ENCODE measurements at places on chromosomes 2 and 18. TPM values are rescaled to one million over a fixed set of nuclear protein-coding genes. Genes with fewer than 3 reads are reported as not detected.
A peak's percentile ranks its signal among the peaks of the same experiment; 100 is the strongest.

GPR17 gene
- not detected for total RNA-seq

BBS5 gene
- 2.9 TPM for total RNA-seq

ABCG5 gene
- not detected for total RNA-seq

GRCh38 chr2:178629463-178629862 lies 149.2 kb downstream of the PLEKHA3 start:
- no peak for DNase-seq

- no peak for DNase-seq
Measured at GRCh38 chr2:157267476-157267875, 10.0 kb downstream of the GALNT5 start.

DNA sequence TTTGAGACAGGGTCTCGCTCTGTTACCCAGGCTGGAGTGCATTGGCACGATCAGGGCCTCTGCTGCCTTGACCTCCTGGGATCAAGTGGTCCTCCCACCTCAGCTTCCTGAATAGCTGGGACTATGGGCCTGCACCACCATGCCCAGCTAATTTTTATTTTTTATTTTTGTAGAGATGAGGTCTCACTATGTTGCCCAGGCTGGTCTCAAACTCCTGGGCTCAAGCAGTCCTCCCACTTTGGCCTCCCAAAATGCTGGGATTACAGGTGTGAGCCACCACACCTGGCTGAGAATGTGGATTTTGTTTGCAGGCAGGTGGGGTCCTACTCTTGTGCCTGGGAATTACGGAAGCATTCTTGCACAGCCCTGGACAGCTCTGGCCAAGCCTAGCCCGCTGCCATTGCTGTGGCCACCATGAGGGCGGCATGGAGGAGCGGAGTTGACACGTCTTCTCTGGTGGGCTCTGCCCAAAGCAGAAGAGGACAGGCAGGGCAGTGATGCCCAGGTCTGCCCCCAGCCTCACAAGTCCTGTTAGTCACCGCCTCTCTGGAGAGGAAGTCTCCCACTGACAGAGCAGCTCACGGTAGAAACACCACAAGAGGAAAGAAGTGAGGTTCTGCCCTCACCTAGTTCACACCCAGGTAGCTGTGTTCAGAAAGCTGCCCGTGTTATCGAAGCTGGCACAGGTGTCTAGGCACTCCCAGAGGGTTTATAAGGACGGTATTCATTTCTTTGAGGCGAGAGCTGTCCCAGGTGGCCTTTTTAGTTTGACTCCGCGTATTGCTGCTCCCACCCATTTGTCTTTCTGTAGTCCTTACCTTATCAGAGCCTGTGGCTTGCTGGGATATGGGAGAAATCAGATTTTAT lies 46.2 kb downstream of the ARMC9 start:
- no peak for DNase-seq

GRCh38 chr18:7133181-7133580 lies 15.6 kb upstream of the LAMA1 start:
- DNase-seq = no peak

- no peak for DNase-seq
Measured at GRCh38 chr2:207497596-207497995, 32.2 kb upstream of the CREB1 start.

DNA sequence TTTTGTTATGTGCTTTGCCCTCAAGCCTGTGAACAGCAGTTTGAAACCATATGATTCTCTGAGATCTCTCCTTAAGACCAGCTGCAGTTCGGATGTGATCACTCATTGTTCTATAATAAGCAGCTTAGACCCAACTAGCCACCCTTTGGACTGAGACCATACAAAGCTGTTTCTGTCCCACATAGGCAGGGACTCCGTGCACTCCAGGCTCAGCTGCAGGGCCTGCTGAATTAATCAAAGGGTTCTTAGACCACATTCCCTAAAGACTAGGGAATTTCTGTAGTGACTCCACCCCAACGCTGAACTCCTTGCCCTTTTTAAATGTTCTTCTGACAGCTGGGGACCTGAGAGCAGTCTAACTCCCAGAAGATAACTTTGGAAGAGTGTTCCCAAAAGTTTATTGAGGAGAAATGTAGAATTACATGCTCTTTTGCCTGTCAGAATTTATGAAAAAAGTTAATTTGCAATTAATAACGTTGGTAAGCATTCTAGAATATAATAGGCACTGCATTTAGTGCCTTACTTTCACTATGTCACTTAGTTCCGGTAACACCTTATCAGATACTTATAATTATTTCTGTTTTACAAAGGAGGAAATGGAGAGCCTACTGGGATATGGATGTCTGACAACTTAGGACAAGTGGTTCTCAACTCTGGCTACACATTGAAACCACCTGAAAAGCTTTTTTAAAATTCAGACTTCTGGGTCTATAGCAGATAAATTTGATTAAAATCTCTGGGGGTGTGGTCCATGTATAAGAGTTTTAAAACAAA lies 42.3 kb downstream of the GULP1 start:
- DNase-seq = no peak

DNA sequence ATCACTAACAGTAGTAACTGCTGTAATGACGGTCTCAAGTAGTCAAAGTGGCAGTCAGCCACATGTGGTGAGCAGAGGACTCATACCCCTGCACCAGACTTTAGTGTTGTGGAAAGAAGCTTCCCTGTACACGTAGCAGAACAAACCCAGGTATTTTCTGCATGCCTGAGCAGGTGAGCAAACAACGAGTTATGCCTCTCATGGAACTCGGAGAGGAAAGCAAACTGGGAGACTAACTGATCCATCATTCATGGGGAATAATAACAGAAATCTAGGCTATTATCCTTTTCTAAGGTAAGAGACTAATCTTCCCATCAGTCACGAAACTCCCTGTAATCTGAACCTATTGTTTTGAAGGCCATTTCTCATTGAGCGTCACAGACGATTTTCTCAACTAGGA lies 1495.2 kb upstream of the NXPH2 start:
- DNase-seq = no peak

GRCh38 chr2:38945911-38946310 lies 56.2 kb downstream of the ARHGEF33 start:
- DNase-seq = no peak

DNA sequence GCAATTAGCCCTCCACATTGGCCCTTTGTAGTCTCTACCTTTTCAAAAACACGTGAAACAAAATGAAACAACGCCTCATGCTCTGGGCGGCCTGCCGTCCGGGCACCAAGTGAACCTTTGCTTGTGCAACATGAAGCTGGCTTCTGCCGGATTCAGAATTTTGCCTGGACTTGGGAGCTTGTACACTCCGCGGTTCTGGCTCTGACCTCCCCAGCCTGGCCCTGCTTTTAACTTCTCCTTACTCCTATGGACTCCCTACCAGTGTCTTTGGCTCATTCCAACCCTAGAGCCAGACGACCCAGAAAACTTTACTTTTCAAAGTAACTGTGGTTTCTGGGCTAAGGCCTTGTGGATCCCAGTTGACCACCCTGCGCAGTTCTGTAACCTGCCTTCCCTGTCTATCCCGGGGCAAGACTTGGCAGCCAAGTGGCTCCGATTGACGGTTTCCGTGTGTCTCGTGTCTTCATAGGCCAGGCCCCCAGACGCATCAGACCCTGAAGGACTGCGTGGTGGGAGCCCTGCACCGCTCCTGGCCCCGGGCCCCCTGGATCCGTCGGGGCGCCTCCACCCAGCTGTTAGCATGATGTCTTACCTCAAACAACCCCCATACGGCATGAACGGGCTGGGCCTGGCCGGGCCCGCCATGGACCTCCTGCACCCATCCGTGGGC lies 1.9 kb downstream of the OTX1 start:
- DNase-seq = no peak

DNA sequence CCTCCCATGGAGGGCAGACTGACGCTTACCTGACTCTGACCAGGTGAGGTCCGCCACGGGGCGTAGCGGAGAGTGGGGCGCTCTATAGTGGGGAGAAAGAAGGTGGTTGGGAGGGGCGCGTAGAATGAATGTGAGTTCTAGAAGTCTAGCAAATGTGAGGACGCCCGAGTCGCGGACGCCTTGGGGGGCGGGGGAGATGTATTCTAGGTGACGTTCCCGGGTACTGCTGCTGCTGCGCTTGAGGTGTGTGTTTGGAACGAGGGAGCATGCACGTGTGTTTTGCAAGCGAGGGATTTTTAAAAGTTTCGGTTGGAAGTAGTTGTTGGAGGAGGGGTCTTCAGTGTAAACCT lies 758 bp downstream of the RIF1 start:
- DNase-seq = peak; percentile 21

GRCh38 chr2:98140210-98140609 lies 53.2 kb downstream of the VWA3B start:
- DNase-seq = no peak

GRCh38 chr2:235382179-235382578 lies 111.7 kb upstream of the AGAP1 start:
- DNase-seq = no peak

GRCh38 chr2:144876013-144876412 lies 356.1 kb upstream of the ZEB2 start:
- no peak for DNase-seq

DNA sequence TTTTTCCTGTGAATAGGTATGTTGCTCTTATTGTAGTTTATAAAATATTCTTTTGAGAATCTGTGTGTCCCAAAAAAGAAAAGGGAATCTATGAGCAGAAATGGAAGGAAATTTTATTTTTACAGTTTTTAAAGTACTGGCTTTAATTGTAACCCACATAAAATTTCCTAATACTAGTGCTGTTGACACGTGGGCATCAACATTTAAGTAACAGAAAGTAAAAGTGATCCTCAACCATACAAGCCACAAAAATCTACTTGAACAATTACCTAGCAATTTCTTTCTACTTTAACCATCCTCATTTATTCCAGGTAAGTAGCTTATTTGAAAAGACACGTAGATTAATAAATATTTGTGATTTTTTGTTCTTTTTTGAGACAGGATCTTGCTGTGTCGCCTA lies 62.0 kb downstream of the MAP3K20 start:
- DNase-seq = no peak

DNA sequence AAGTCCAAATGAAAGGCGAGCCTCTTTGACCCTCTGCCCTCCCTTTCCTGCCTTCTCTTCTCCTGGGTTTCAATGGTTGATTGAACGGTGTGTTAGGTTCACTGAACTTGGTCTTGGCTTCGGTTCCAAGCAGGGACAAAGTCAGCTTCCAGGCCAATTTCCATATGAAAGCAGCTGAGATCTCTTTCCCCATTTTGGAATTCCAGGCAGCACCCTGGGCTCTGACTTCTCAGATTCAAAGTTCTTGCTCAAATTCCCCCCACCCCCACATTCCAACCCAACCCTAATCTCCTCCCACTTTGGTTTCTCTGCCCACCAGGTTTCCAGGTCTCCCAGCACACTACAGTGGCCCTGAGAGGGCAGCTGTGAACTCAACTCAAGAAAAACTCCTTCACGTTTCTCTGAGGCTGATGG lies 231.0 kb downstream of the INSIG2 start:
- no peak for DNase-seq

DNA sequence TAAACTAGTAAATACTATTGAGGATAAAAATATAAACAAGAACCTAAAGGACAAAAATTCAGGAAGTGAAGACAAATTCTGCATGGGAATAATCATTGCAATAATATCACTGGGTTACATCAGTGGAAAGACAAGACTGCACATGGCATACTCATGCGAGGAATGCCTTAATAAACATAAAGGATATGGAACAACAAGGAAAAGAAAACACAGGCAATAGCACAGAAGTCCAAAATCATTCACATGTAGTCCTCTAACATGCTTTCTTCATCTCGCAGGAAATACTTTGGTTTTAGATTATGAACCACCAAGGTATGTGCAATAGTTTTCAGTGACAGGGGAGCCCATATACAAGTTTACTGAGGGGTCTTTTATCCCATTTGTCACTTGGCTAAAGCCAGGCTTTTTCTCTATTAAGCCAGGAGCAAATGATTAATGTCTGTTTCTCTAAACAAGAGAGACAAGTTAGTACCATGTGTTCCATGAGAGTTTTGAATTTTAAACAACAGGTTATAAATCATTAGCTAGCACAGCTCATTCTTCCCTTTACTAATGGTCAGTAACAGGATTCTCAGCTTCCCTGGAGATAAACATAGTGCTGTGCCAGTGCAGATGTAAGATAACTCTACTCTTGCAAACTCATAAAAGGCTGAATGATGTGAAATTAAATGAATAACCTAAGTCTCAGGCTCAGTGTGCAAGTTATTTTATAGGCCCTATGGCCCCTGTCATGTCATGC lies 353.6 kb upstream of the FSIP2 start:
- DNase-seq = no peak

DNA sequence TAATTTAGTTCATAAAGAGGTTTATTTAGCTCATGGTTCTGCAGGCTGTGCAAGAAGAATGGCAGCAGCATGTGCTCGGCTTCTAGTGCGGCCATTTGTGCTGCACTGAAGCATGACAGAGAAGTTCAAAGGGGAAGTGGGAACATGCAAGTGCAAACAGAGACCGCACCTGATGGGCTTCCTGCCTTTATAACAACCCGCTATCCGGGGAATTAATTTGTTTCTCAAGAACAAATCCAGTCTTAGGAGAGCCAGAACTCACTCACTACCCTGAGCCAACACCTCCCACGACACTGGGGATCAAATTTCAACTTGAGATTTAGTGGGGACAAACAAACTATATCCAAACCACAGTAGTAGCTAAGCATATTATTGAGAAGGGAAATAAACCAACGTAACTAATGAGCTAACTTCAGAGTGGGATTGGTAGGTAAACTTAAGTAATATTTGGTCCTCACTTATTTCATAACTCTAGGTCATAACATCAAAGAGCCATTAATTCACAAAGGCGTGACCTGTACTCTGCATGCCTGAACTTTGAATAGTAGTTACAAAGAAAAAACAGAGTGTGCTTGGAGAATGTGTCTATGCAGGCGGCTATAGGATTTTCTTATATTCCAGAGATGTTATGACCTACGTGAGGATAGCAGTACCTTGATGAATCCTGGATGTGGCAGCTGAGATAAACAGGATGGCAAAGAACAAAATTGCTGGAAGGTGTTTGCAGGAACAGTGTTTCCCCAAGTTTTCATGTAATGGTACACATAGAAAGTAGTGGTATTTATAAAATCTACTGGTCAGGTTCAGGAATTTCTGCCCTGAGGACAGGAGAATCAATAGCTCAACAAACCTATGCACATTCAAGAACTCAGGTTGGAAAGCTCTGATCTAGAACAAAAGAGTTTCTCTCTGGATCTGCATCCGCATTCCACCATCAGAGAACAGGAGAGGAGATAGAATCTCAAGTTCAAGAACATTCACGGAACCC lies 845.9 kb upstream of the ID2 start:
- no peak for DNase-seq

Measured in T-helper 17 cell (primary cell).